Stimulated activated CD4-positive, alpha-beta T cell treated with anti-CD3 and anti-CD28 coated beads, Interleukin-1b, Interleukin-23, amount 100 ng/mL, for 4 hours (primary cell): ENCODE measurements at places on chromosomes 3 and 15.

DNA sequence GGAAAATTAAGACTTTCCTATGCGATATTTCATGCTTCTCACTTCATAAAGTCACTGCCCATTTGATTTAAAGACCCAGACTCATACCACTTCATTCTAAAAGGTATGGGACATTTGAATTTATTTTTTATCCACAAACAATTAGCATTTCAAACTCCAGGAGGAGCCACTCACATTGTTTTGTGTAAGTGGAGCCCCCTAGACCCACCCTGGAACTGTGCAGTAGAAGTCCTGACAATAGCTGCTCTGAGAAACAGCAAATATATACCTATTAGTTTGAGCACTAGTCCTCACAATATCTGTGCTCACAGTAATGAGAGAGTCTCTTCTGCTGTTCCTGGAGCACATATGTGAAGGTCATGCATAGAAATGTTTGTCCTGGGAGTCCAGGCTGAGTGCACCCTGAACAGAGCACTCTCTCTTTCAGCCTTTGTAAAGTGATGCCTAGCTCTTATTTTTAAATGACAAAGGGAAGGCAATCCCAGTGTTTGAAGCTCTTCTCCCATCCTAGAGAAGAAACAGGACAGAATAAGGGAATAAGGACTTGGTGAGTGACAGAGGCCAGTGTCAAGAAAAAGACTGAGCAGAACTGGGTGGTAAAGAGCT lies 127.5 kb upstream of the STRIT1 start:
- no peak for DNase-seq

DNA sequence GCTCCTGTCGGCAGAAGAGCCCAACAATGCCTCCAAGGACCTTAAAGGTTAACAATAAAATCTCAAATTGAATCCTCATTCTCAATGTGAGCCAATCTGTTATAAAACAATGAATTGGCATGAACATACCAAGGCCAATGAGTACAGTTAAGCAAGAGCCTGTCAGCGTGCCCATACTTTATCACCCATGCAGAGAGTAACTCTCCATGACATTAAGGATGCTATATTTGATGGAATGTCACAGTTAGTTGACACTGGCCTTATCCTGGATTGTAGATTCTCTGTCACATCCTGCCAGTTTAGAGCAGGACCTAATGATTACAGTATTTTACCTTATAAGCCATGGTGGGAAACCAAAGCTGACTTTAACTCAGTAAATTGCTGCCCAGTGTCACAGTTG lies 335.4 kb upstream of the MDFIC2 start:
- DNase-seq, result no peak

DNA sequence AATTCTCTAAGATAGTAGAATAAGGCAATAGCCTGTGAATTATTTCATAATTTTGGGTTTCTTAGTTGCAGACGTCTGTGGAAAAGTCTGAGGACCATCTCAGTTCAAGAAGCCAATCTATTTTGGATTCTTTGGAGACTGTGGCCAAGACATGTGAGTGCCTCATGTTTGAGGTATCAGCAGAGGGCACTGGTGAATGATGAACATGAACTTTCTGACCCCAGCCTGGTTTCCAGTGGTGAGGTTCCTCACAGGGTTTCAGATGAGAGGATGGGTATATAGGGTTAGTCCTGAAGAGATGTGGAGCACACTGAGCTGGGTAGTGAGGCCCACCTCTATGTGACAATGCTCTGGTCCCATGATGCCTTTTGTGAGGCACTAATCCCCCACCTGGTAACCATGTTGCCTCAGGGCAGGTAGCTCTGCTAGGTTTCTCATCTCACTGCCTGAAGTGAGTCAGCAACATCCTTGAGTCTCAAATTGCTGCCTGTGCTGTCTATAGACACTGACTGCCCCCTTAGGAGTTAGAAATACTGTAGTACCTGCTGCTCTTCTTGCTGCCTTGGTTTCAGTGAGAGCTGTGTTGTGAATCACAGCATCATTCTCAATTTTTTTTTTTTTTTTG lies 32.3 kb downstream of the C3orf62 start:
- no peak for DNase-seq

GRCh38 chr15:33738941-33739664 lies 229.2 kb upstream of the CHRM5 start:
- no peak for DNase-seq

DNA sequence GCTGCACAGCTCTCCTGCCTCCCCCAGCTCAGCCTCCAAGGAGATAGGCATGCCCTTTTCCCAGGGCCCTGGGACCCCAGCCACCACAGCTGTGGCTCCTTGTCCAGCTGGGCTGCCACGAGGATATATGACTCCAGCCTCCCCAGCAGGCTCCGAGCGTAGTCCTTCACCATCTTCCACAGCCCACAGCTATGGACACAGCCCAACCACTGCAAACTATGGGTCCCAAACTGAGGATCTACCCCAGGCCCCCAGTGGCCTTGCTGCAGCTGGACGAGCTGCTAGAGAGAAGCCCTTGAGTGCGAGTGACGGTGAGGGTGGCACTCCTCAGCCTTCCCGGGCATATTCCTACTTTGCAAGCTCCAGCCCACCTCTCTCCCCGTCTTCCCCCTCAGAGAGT lies 20.5 kb upstream of the APEH start:
- DNase-seq, result no peak
